Fibroblast of skin of left quadriceps (primary cell): ENCODE measurements at places on chromosomes 4 and X.

DNA sequence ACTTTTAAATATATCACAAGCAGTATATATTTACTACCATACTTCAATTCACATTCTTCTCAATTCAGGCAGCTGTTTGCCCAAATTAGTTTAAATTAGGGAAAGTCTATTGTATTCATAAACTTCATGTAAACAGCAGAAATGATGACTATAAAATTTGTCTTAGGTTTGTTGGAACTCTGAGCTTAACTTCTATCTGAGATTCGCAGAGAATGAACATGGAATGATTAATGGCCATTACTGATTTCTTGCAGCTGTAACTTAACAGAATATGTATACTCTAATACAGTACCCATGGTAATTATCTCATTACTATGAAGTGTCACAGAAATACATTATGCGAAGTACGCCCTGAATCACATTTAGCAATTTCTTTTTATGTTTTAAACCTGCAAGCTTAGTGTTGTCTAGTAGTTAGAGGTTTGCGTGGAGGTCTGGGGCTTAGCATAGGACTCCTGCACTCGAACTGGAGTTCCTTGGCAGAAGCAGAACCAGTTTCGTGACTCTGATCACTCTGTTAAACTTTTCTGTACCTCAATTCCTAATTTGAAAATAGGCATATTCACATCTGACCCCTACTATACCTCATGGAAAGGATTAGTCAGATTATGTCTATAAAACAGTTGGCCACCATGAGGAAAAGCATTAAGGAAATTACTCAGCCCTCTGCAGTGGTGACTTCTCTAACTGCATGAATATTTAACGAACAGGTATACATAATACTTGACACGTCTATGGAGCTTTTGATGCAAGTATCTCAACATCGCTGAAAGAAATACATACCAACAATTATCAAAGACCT, 243.2 kb downstream of the MGST2 start:
- no peak for DNase-seq

- no peak for DNase-seq
These were observed 140.4 kb upstream of the GRID2 start for GRCh38 chr4:92163348-92163747.

GRCh38 chr4:96639932-96640331, 800.0 kb downstream of the PDHA2 start:
- DNase-seq = no peak

DNA sequence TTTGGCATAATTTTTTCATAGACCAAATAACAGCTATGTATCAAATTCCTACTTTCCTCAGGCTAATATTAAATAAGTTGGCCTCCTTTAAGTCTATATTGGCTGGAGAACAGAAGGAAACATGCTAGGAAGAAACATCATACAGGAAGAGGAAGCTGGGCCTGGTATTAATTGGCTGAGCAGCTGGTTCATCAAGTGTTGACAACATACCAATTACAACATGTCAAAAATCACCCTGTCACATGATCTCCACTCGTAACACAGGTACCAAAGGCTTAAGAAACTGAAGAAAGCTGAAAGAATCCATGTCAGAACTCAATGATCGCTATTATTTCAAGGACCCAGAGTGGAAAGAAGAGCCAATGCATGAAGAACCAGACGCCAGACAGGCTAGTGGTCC, 10.5 kb downstream of the WDFY3 start:
- no peak for DNase-seq

GRCh38 chrX:29530501-29530900, 684.9 kb upstream of the MAGEB2 start:
- peak; percentile 51 for DNase-seq

- peak; percentile 93 for DNase-seq
These were observed 345.4 kb upstream of the GATB start for GRCh38 chr4:152106113-152106763.

DNA sequence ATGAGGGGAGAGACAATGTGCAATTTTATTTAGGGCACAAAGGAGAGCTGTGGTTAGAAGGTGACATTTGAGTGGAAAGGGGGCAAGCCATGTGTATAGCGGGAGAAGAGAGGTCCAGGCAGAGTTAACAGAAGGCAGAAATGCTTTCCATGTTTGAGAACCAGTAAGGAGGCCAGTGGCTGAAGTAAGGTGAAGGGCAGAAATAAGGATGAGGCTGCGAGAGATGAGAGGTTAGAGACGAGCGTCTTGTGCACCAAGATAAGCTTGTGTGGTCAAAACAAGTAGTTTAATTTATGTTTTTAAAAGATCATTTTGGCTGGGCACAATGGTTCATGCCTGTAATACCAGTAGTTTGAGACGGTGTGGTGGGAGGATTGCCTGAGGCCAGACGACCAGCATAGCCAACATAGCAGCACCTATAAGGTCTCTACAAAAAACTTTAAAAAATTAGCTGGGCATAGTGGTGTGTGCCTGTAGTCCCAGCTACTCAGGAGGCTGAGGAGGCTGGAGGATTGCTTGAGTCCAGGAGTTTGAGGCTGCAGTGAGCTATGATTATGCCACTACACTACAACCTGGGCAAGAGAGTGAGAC, 8.5 kb downstream of the HTT start:
- DNase-seq = no peak

DNA sequence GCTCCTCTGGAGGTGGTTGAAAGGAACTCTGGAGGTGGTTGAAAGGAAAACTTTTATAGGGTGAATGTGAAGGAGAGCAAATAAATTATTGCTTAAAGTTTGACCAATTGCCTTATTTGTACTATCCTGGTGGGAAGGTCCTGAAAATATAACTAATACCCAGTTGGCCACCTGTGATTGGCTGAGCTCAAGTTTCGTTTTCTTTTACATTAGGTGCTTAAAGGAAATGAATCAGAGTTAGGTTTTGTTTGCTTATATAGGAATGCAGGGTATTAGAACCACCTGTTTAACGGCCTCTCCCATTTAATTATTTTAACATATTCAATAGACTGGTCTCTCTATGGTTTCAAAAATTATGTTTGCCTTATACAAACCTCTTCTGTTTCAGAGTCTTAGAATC, 497.6 kb downstream of the PRR32 start:
- no peak for DNase-seq

DNA sequence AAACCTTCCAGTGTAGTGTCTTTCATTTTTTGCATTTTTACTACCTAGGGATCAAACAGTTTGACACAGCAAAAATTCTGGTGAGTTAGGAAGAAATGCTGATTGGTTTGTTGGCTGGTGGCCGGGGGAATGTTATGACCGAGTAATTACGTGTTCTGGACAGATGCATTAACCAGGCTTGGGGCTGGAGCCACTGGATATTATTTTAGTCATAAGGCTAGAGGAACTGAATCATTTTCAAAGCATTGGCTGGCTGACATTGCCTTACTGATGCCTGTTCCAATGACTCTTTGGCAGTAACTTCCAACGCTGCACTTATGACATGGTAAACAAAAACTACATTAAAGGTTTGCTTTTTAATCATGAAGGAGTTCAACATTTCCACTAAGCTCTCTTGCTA, 84.6 kb downstream of the FBXO8 start:
- DNase-seq = peak; percentile 36

- DNase-seq = no peak
These were observed 408.0 kb upstream of the SPOCK3 start for GRCh38 chr4:167642250-167642649.

DNA sequence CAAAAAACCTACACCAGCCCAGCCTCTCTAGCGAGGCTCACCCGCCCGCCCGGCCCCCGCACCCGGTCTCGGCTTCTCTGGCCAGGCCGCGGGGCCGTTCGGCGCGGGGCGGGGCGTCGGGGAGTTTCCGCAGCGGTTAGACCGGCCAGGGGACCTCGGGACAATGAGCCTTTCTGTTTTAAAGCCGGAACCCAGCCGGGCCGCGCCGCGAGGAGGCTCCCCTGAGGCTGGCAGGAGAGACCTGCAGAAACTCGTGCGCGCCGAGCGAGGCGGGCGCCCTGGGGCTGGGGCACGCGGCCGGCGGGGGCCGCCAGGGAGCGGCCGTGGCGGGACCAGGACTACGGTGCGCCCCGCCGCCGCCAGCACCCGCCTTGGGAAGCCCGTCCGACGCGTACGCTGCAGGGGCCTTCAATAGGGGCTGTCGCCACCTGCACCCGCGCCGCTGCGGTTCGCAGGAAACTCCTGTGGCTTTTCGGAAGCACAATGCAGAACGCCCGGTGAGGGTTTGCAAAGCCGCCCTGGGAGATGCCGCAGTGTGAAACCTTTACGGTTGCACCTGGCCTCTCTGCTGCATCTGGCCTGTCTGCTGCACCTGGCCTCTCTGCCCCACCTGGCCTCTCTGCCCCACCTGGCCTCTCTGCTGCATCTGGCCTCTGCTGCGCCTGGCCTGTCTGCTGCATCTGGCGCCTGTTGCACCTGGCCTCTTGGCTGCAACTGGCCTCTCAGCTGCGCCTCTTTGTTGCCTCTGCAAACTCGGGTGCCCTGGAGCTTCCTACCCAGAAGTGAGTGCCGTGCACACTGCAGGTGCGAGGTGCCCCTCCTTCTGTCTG, 63.9 kb downstream of the TRAPPC11 start:
- DNase-seq = no peak

DNA sequence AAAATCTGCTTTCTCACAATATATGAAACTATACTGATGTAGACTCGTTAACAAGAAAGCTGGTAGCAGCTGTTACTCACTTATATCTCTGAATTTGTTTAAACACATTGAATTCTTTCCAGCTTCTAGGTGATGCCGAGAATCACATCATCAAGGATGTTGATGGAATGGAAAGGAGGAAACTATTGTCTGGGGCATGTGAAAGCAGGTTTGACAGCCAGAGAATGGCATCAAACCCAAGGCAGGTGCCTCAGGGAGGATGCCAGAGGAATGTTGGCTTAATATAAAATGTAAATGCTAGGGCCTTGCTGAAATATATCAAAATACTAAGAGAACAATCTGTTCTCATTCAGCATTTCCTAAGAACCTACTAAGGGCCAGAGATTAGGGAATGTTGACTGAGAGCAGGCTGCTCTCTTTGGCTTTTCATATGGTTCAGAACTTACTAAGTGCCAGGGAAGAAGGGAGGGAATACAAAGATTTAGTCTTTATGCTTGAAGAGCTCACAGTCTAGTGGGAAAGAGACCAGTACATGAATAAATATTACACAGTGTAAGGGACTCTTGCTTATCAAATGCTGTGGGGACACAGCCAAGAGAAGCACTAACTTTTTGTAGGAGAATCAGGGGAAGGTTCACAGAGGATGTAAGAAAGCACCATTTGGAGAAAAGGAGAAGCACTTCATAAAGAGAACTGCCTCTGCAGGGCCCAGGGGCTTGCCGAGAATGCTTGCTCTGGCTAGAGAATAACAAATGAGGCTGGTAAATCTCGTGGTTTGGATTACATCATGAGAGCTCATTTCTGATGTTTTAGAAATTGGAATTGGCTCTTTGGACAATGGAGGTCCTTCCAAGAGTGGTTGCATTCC, 14.7 kb downstream of the SLIT2 start:
- peak; percentile 64 for DNase-seq

GRCh38 chr4:106762666-106763443, 273.3 kb downstream of the DKK2 start:
- no peak for DNase-seq

DNA sequence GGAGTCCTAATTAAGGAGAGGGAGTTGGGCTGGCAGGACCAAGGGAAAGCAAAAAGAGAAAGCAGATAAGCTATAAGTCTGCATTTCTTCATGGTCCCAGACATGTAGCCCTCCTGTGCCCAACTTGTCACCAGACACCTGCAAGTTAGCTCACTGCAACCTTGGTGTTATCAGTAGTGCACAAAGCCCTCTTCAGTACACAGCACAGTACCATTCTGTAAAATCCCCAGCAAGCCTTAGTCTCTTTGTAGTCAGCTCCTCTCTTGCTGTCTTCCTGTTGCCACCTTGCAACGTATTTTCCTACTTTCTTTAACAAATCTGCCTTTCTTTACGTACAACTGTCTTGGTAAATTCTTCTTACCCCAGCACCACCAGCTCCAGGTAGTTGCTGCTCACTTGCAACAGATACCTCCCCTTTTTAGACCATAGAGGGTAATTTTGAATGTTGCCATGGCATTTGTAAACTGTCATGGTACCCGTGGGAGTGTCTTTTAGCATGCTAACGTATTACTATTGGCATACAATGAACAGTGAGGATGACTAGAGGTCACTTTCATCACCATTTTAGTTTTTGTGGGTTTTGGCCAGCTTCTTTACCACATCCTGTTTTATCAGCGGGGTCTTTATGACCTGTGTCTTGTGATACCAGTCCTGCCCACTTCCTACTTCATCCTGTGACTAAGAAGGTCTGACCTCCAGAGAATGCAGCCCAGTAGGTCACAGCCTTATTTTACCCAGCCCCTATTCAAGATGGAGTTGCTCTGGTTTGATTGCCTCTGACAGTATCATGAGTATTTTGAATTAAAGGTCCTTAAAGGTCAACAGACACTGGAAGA, 28.3 kb upstream of the AP1S2 start:
- no peak for DNase-seq

DNA sequence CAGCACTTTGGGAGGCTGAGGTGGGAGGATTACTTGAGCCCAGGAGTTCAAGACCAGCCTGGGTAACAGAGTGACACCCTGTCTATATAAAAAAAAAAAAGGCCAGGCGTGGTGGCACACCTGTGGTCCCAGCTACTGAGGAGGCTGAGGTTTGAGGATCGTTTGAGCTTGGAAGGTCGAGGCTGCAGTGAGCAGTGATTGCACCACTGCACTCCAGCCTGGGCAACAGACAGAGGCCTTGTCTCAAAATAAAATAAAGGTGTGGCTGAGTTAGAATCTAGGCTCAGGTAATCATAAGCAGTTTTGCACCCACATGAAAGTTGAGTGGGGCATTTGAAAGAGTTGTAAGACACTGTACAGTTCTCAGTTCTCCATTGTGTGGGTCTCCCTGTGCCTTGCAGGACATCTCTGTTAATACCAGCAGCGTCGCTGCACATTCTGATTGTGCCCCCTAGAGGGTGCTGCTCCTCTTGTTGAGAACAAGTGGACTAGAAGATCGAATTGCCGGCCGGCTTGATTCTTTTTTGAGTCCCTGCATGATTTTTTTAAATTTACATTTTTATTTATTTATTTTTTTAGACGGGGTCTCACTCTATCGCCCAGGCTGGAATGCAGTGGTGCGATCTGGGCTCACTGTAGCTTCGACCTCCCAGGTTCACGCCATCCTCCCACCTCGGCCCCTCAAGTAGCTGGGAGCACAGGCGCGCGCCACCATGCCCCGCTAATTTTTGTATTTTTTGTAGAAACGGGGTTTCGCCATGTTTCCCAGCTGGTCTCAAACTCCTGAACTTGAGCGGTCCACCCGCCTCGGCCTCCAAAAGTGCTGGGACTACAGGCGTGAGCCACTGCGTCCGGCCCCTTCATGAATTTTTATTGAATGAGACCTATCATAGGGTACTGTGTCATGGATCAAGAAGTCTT, 73.6 kb upstream of the RBMX start:
- DNase-seq = peak; percentile 23

- peak; percentile 44 for DNase-seq
These were observed 2182.5 kb upstream of the AGA start for GRCh38 chr4:179624768-179625181.

DNA sequence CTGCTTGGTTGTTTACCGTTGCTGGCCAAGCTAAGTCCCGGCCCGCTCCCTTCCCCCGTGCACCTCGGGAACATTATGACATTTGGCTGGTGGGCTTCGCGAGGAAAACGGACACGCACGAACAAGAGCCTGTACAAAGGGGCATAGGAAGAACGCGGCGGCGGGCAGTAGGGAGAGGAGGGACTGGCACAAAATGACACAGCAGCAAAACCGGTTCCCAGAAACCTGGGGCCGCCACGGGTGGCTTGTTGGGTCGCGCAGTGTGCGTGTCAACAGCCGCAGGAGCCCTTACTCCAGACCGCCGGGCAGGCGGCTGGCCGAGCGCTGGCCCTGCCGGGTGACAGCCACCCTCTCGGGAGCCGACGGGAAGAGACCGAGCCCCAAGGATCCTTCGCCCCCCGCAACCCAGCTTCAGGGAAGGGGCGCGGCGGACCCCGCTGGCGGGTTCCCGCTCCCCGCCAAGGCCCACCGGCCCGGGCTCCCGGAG, 1.6 kb upstream of the LIN54 start:
- no peak for DNase-seq

- no peak for DNase-seq
These were observed 98.2 kb downstream of the ARSJ start for GRCh38 chr4:113881256-113881655.
